ENCODE measurements at places on chromosomes 16 and 17. TPM values are rescaled to one million over a fixed set of nuclear protein-coding genes. Genes with fewer than 3 reads are reported as not detected.

- no peak for DNase-seq
Observed at GRCh38 chr17:74268558-74268957, 5.5 kb upstream of the DNAI2 start.

GRCh38 chr16:22623351-22623781 is 112.7 kb downstream of the NPIPB5 start:
- peak; percentile 29 for DNase-seq

DNA sequence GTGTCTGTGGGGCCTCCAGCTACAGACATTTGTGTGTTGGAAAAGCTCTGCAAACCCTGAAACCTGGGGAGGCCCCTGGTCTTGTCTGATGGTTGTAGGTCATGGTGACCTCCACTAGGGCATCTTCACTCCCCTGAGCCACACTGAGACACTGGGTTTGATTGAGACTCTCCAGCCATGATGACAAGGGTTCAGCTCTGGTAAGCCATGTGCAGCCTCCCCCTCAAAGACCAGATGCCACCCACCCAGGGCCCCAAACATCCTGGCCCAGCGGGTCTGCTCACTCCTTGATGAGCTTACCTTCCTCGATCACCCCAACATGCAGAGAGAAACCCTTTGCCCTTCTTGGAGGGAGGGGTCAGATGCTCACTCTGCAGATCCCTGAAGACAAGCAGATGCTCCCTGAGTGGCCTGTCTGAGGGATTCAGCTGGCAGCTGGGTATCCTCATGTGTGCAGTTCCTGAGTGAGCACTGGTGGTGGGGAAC is 101.6 kb downstream of the METRNL start:
- no peak for DNase-seq

SEPTIN1 gene
- not detected for total RNA-seq

- DNase-seq, result no peak
Observed at GRCh38 chr16:85734311-85735017, 16.4 kb downstream of the C16orf74 start.

GRCh38 chr17:11642655-11643054 is 44.4 kb downstream of the DNAH9 start:
- no peak for DNase-seq

DNA sequence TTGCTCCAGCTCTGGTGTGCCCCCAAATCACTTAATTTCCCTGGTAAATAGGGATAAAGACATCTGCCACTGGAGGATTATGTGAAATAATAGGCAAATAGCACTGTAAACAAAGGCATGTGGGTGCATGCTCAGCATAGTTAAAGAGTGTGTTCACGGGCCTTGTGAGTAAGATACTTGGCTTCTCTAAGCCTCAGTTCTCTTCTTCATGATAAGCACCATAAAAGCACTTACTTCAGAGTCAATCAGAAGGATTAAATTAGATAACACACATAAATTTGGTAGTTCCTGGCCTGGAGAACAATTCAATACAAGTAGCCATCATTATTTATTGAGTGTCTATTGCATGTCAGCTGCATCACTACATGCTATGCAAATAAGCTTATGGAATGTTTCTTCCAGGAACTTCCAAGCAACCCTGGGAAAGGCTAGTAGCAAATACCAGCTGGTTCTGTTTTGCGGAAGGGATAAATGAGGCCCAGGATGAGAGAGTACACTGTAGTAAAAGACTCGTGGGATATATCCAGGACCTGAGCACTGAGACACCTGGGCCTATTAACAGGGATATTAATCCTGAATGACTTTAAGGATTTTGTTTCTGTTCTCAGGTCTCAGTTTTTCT is 14.5 kb downstream of the CCL11 start:
- DNase-seq, result peak; percentile 78

KIF18B gene
- 0.08 TPM for total RNA-seq

Measured in fibroblast of the aortic adventitia (primary cell).